Stimulated activated CD4-positive, alpha-beta T cell treated with anti-CD3 and anti-CD28 coated beads, Interleukin-1b, Interleukin-23, amount 100 ng/mL, for 1 hour (primary cell): ENCODE measurements at places on chromosomes 2 and 18.

GRCh38 chr2:45506756-45507155 lies 104.3 kb downstream of the SRBD1 start:
- no peak for DNase-seq

GRCh38 chr18:23631746-23632145 lies 31.0 kb downstream of the ANKRD29 start:
- no peak for DNase-seq

DNA sequence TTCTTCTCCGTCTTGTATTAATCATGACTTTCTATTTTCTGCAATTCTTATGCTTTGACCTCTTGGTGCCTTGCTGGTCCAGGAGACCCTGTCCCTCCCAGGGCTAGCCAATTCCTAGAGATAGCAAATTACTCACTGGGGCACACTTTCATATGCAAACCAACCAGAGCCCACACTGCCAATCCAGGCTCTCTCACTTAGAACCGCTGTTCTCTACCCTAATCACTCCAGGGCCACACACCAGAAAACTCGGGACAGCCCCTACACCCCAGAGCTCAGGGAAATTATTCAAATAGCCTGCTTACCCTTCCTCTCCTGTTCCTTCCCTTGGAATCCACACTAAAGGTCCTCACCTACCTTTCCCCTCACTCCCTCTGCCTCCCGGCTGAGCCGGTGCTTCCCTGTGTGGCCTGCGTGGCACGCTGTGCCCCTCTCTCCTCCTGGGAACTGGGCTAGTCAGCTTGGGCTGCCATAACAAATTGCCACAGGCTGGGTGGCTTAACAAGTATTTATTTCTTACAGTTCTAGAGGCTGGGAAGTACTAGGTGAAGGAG lies 41.7 kb downstream of the VWA3B start:
- no peak for DNase-seq

DNA sequence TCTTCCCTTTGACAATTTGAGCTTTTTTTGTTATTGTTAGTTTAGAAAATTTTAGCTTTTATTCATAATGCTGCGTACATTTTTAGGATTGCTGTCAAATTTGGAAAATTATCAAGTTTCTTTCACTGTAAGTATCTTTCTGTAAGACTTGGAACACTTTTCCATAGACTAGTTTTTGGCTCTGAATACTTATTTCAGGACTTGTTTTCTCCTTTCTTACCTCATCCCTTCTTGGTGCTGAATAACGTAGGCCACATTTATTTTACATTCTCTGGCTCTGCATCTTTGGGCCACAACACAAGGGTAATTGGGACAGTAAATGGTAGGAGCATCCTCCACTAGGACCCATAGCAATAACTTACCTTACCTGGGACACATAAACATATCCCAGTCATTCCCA lies 85.1 kb downstream of the CCDC85A start:
- DNase-seq = no peak

- no peak for DNase-seq
Measured at GRCh38 chr2:62199392-62200125, 3.6 kb downstream of the B3GNT2 start.

- no peak for DNase-seq
Measured at GRCh38 chr2:241894056-241894641, 24.6 kb downstream of the RTP5 start.

DNA sequence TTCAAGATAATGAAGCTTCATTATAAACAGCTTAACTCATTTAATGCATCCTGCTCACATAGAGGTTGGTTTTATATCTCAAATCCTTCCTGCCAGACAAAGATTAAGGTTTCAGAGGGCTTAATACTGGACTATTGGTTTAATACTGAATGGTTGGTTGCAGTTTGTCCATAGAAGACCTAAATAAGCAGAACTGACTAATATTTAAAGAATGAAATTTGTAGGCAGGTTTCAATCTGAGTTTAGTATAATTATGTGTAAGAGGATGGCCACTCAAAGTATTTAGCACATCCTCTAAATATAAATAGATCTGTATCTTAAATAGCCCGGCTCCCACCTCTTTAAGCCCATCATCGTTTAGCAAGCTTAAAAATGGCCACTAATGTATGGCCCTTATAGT lies 92.5 kb downstream of the EPB41L5 start:
- no peak for DNase-seq

GRCh38 chr2:11709293-11709692 lies 37.1 kb upstream of the LPIN1 start:
- DNase-seq = no peak

DNA sequence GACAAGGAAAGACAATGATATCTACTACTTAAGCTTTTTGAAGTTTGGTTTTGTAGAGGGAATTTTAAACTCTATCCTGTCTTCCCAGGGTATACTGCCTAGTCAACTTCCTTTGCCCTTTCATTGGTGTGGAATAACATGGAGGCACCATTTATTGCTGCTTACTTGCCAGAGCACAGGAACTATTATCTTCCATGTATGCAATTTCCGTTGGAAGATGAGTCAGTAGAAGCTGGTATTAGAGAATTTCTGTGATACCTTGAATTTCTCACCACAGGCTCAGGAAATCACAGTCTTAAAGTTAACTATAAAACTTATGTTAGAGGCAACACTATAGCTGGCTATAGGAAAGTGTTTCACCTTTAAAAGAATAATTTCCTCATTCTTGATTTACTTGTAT lies 40.9 kb upstream of the RGPD4 start:
- DNase-seq = no peak

DNA sequence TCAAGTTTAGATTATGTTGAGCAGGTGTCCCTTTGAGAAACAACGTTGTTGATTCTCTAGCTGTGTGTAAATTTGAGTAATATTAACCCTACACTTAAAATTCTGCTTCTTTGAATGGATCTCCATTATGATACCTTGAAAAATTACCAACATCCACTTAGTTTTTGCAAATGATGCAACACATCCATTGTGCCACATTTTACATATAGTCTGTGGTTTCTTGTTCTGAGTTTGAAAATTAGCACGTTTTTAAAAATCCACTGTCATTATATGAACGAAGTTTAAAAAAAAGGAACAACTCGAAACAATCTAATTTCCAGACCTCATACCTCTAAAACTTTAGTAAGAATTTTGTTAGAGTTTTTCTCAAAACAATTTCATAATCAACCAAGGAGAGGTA lies 37.7 kb downstream of the PIK3C3 start:
- no peak for DNase-seq

GRCh38 chr18:6315517-6316331 lies 99.0 kb downstream of the L3MBTL4 start:
- no peak for DNase-seq

GRCh38 chr2:45466053-45466452 lies 145.0 kb downstream of the SRBD1 start:
- DNase-seq = no peak

DNA sequence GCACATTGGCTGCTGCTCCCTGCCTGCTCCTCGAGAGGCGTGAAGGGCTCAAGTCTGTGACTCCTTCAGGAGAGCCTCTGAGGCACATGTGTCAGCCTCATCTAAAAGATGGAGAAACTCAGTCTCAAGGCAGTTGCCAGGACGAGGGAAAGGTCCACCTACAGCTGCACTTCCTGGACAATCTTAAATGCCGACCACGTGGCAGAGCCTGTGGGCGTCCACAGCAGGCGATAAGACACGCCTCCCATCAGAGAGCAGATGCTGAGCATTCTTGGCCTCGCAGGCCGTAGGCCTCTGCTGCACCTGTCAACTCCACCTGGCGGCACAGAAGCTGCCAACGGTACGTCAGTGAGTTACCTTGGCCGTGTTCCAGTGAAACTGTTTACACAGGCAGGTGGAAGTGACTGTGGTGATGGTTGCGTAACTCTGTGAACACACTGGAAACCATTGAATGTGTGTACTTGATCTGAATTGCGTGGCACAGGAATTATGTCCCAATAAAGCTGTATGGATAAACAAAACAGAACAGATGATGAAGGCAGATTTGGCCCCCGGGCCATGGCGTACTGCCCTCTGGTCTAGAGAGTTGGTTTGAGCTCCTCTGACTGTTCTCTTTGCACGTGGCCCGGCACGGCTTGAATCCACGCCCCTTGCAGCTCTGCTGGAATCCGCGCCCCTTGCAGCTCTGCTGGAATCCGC lies 114.5 kb downstream of the RNF144A start:
- DNase-seq = no peak

DNA sequence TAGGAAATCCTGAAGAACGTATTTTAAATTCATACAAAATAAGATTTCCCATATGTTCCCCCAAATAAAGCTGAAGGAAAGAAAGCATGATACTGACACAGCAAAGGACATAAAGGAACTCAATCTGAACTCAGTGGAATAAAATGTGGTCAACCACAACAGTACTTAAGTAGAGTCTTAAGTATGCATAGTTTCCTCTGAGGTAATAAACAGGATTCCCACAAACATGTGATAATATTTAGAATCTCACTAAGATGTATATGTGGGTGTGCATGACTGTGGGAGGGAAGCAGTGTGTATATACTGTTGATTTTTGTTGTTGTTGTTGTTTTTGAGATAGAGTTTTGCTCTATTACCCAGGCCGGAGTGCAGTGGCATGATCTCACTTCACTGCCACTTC lies 69.3 kb downstream of the NOL10 start:
- no peak for DNase-seq

DNA sequence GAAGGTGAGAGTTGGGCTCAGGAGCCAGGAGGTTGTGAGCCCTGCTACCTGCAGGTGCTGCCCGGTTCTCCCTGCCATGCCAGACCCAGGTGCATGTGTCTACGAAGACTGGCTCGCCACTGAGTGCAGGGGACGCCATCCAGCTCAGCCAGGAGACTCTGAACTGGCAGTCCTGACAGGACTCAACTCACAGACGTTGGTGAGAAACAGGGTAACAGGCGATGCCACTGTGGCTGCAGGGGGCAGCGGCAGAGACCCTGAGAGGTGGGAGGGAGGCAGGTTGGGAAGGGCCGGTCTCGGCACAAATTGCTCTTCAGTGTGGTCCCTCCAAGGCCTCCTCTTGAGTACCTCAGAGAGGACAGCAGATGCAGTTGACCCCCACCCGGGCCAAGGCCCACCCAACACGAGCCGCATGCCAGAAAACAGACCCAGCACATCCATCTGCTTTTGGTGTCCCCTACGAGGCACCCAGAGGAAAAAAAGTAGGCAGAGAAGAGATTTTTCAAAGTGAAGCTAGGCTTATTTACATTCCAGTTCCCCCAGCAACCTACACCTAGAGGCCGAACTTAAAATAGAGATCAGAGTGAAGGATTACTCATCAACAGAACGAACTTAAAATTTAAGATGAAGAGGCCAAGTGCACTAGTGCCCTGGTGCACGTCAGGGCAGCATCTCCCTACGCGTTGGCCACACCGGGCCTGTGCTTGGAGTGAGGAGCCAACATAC lies 184.8 kb downstream of the SEPTIN10 start:
- no peak for DNase-seq

GRCh38 chr2:62596061-62596921 lies 90.3 kb upstream of the TMEM17 start:
- DNase-seq = no peak

- no peak for DNase-seq
Measured at GRCh38 chr2:108585436-108585835, 51.2 kb downstream of the LIMS1 start.

DNA sequence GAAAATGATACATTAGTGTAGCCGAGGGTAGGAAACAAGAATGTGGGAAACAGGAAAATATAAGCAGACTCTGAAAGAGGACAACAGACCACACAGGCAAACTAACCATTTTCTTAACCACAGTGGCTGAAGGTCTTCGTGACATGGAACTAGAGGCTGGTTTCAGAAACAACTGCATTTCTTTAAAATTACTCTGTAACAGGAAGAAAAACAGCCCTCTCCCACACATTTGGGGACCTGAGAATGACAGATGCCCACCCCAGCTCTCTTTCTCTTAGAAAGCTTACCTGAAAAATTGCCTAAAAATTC lies 13.8 kb upstream of the SLC25A52 start:
- DNase-seq = no peak

DNA sequence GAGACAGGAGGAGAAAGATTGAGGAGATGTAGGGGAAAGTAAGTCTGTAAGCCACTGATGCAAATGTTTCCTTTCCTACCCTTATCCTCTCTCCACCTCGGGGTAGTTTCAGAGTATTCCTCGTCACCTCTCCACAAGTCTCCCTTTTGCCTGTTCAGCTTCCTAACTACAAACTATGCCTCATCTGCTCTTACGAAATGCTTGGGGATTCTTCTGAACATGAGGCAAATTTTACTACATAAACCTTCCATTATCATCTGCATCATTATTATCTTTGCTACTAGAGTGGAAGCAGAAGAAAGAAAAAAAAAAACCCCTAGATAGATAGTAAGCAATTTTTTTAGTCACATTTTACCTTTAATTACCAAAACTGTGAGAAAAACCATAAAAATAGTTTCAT lies 43.1 kb upstream of the CWC22 start:
- DNase-seq = no peak
